ENCODE measurements at places on chromosomes 12 and 14.

- no peak for DNase-seq
These were observed 14.9 kb upstream of the IRF2BPL start for GRCh38 chr14:77043177-77043983.

DNA sequence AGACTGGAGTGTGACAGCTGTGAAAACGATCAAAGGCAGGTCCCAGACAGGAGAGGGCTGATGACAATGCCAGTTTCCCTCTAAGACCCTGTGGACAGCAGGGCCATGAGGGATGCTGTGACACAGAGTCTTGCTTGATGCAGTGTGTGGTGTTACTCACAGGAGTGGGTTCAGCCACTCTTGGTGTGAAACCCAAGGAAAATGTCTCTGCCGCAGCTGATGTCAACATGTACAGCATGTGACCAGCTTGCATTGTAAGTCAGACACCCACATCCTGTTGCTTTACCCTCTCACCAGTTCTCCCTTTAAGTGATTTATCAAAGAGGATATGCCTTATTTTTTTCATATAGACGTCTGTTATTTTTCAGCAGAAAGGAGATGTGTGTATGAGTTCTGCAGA lies 268.6 kb downstream of the BTG1 start:
- DNase-seq, result peak; percentile 92

DNA sequence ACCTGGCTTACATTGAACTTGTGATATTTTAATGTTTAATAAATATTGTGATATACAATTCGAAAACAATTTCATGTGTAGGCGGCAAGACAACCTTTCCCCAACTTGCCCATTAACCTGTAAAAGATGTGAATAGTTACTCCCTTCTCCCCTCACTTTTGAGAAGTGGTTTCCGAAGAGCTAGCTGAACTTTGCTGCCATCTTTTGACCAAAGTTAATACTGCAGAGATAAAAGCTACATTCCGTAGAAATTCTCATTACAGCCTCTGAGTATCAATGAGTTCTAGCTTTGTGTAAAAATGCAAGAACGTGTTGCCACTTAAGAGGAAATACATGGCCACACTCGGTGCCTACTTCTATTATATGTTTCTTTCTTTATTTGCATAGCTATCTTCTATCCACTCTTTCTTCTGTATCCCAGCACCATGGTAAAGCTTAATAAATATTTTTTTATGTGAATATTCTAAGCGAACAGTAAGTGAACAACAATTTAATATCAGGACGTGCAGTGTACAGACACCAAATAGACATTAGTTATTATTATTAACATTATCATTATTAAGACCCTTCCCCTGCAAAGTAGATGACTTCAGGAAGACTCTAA lies 105.1 kb upstream of the TMEM260 start:
- DNase-seq, result no peak

- no peak for DNase-seq
These were observed 700.2 kb downstream of the DIO2 start for GRCh38 chr14:79511146-79511545.

DNA sequence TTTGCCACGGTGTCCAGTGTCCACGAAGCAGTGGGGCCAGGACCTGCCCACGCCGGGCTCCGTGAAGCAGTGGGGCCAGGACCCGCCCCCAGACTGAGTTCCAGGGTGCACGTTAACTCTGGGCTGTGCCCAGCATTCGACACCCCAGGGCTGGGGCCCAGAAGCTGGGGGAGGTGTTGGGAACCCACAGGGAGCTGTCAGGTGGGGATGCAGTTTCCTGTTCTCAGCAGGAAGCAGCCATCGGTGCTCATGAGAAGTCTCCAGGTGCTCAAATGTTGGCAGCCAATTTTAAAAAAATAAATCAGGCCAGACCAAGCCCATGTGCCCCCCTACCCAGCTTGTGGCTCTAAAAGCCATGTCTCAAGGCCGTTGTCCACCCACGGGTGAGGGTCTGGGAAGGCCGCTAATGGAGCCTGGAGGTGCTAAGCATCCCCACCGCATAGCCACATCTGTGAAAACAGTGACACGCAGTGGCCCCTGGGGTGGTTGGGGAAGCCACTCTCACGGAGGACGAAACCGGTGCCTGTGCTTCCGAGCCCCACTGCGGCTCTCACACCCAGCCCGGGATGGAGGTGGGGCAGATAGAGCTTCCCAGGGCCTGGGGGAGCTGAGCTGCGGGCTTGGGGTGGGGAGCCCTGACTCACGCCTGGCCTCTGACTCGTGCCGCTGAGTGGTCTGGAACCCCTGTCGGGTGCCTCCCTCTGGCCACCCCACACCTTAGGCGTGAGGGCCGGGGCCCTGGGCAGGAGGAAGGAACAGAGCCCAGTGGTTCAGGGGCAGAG lies 53.5 kb downstream of the FBRSL1 start:
- peak; percentile 26 for DNase-seq

DNA sequence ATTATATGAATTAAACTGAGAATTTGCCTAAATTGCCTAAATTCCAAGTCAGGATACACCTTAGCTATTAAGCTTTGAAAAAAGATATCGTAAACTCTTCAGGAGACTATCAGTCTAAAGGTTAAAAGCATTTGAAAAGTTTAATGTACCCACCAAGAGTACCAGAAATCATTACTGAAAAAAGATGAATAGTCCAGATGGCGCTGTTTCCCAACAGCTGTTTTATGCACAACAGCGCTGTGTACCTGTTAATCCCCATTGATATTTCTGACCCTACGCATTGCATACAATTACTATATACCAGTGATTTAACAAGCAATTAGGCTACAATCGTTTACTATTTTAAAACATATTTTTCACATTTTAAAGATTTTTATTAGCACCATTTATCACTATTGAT lies 185.0 kb downstream of the PLCZ1 start:
- no peak for DNase-seq

DNA sequence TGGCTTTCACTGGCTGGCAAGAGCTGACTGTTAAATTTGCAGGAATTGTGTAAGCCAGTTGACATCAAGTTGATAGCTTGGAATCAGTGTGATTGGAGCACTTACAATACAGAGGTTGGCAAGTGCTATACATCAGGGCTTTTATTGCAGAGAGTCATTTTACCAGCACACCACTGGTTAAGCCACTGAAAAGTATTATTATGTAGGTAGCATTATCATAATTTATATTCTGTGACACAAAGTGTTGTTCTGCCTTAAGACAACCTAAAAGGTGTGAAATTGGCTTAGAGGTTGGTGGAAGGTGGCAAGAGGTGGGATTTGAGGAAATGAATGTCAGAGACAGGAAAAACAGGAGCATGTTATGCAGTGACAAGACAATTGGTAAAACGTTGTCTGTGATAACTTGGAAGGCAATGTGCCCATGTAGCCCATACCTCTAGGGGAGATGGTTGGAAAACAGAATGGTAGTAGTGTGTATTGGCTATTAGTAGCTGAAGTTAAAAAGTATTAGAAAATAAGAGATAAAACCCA lies 172.9 kb upstream of the PRICKLE1 start:
- DNase-seq, result no peak

GRCh38 chr12:32080435-32080834 lies 26.2 kb upstream of the BICD1 start:
- DNase-seq, result no peak

DNA sequence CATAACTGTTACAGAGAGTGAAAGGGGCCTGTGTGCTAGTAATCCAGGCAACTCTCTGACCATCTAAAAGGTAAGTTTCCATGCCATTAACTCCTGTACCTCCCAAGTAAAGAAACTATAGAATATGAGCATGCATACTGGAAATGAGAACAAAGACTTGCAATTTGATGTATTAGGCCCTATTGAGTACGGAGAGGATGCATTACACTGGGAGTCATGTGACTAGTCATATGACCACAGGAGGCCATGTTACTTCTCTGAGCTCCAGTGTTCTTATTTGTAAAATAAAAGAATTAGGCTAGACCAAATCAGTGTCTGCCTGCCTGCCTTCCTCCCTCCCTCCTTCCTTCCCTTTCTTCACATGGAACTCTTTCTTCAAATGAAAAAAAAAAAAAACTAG lies 440.1 kb upstream of the CCDC196 start:
- no peak for DNase-seq

DNA sequence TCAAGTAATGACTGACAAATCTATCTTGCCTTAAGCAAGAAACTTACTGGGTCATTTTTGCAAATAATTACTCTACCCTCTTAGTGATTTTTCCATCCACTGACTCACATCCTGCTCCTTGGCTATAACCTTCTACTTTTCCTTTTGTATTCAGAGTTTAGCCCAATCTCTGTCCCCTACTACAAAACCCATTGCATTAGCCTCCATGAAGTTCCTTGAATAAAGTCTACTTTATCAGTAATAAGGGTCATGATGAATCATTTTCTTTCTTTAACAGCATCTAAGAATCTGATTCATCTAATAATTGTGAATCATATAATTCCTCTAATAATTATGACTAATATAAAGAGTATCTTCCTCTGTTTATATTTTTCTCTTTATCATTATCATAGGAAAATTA lies 132.6 kb downstream of the NTS start:
- DNase-seq, result no peak

DNA sequence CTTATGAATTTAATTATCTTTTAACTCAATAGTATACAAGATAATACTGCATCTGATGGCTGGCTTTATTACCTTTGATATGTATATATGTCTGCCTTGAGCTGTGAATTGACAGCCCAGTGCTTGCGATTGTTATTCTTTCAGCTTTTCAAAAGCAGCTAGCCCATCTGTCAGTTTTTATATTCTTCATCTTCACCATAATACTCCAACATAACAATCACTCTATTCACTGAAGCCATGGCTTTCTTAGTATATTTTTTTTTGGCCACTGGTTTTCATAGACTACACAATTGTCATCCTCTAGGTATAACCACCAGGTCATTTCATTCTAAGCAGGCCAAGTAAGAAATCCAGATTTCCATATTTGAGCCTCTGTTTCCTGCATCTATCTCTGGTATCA lies 1026.1 kb downstream of the FSCB start:
- DNase-seq, result no peak

- DNase-seq, result no peak
These were observed 333.5 kb downstream of the NAV3 start for GRCh38 chr12:78164154-78164553.

- no peak for DNase-seq
These were observed 61.8 kb upstream of the DACT1 start for GRCh38 chr14:58575956-58576355.

GRCh38 chr14:76900682-76901081 lies 74.5 kb downstream of the LRRC74A start:
- DNase-seq, result no peak

DNA sequence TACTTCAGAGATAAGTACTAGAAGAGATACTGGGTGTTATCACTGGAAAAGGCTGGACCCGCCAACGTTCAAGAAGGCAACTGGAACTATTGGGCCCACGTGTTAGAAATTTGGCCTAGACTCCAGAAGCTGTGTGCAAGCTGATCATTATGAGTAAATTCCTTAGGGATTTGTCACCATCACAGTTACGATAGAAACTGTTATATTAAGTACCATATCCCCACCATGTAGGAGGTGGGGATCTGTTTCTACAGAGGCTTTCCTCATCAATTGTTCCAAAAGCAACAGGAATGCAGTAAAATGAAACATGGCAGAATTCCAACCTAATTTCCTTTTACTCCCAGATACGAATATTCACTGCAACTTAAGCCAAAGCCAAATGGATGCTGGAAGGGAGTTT lies 170.7 kb downstream of the NOVA1 start:
- DNase-seq, result no peak
